Effector memory CD4-positive, alpha-beta T cell (primary cell): ENCODE measurements at places on chromosomes 1 and 21.

DNA sequence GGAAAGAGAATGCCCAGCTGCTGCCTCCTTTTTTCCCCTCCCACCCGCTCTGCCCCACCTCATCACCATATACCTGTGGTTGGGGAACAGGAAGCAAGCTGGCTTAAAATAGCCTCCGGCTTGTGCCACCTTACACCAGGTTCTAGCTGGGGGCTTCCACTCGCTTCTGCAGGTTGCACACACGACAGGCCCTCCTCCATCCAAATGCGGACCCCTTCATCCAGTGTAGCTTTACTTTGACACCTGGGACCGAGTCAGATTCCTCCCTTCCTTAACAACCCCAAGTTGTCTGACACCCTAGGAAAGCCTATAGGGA lies 14.6 kb downstream of the BLACAT1 start:
- peak overlapping the region; percentile 62 for H3K4me3 ChIP-seq
- peak overlapping the region; percentile 57 for H3K27ac ChIP-seq
- H3K4me1 ChIP-seq = peaks cover 17% of the 10 kb centered on the region
- DNase-seq = no peak
- no peaks in the 10 kb centered on the region for H3K36me3 ChIP-seq

DNA sequence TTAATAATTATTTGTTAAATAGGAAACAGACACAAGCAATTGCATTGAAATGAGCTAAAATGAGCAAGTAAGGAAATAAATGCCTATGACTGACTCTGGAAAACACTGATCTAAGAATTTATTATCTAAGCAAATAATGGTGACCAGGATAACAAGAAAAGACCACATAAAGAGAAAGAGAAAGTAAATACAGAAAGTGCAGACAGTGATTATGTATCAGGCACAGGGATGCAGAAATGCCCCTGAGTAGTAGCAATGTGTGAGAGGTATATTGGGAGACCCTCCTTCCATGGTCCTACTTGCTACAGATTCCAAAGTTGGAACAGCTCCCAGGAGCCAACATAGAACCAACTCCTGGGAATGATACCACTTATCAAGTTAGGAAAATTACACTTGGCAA lies 33.3 kb upstream of the MUTYH start:
- H3K36me3 ChIP-seq = no peaks in the 10 kb centered on the region
- no peaks in the 10 kb centered on the region for H3K27me3 ChIP-seq
- no peak for DNase-seq
- no peaks in the 10 kb centered on the region for H3K4me1 ChIP-seq
- H3K4me3 ChIP-seq = no peak overlapping the region

DNA sequence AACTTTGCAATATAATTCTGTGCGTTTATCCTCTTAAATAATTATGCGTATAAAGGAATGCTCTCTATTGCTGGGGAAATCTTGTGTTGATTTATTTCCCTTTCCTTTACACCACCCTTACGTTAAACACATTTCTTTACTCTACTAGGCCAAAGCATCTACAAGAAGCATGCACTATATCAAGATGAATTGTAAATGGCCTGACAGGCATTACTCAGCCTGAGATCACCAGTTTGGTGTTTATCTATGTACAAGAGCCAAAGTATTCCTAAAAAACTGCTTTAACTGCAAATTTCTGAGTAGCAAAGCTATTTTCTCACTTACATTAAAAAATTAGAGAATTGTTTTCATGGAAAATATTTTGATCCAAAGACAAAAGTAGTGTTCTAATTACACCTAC lies 114.8 kb downstream of the TYW3 start:
- H3K27ac ChIP-seq = no peak overlapping the region
- H3K4me3 ChIP-seq = no peak overlapping the region
- H3K27me3 ChIP-seq = no peaks in the 10 kb centered on the region
- H3K36me3 ChIP-seq = no peaks in the 10 kb centered on the region

GRCh38 chr1:89363196-89363595 lies 663 bp upstream of the GBP6 start:
- no peak overlapping the region for H3K27ac ChIP-seq
- DNase-seq = no peak
- H3K4me3 ChIP-seq = no peak overlapping the region
- no peaks in the 10 kb centered on the region for H3K36me3 ChIP-seq
- H3K4me1 ChIP-seq = peaks cover 7% of the 10 kb centered on the region

DNA sequence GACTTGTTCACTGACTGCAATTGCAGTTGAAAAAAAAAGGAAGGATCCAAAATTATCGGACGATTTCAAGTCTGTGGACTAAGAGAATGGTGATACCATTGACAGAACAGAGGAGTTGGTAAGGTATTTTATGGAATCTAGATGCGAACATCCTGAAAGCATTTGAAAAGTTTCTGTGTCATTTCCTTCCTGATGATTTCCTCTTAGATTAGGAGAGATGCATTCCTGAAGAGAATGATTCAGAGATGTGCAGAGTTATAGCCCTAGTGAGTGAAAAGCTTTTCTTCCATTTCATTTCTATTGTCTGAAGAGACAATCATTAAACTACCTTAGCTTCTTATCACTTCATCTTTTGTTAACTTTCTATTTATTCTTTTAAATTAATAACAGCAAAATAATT lies 200.0 kb downstream of the KCNK2 start:
- no peak overlapping the region for H3K27ac ChIP-seq
- H3K36me3 ChIP-seq = no peaks in the 10 kb centered on the region
- H3K4me1 ChIP-seq = no peaks in the 10 kb centered on the region
- no peak overlapping the region for H3K4me3 ChIP-seq

DNA sequence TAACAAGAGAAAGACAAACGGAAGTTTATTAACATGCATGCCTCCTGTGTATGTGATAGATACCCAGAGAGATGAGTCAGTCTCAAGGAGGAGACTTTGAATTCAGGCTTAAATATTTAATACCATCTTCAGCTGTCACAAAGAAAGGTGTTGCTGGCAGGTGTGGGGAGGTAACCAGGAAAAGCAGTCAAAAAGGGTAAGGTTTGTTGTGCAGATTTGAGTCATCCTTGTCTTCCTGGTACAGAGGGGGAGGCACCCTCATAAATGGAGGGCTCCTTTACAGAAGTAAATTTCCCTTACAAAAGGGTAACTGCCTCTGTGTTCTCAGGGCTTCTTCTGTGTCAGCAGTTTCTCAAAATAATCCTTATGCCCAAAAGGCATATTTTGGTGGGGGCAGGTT lies 75.2 kb upstream of the B3GALT5 start:
- H3K4me1 ChIP-seq = no peaks in the 10 kb centered on the region
- no peak overlapping the region for H3K4me3 ChIP-seq
- H3K36me3 ChIP-seq = no peaks in the 10 kb centered on the region
- DNase-seq = no peak
- H3K27ac ChIP-seq = no peak overlapping the region

GRCh38 chr1:2563205-2563604 lies 7.0 kb downstream of the TNFRSF14 start:
- H3K4me3 ChIP-seq = no peak overlapping the region
- H3K27ac ChIP-seq = no peak overlapping the region
- H3K27me3 ChIP-seq = no peaks in the 10 kb centered on the region
- no peak for DNase-seq
- peaks cover 50% of the 10 kb centered on the region for H3K36me3 ChIP-seq

GRCh38 chr1:189851806-189852367 lies 625.8 kb downstream of the BRINP3 start:
- H3K27me3 ChIP-seq = no peaks in the 10 kb centered on the region
- no peaks in the 10 kb centered on the region for H3K4me1 ChIP-seq
- no peaks in the 10 kb centered on the region for H3K36me3 ChIP-seq
- H3K4me3 ChIP-seq = no peak overlapping the region
- no peak for DNase-seq

- H3K4me3 ChIP-seq = no peak overlapping the region
- H3K36me3 ChIP-seq = no peaks in the 10 kb centered on the region
- no peak for DNase-seq
- no peak overlapping the region for H3K27ac ChIP-seq
These were observed 81.8 kb upstream of the HMCN1 start for GRCh38 chr1:185652348-185652747.

GRCh38 chr1:203582568-203582967 lies 44.1 kb upstream of the ATP2B4 start:
- no peak overlapping the region for H3K4me3 ChIP-seq
- DNase-seq = no peak
- H3K4me1 ChIP-seq = no peaks in the 10 kb centered on the region

DNA sequence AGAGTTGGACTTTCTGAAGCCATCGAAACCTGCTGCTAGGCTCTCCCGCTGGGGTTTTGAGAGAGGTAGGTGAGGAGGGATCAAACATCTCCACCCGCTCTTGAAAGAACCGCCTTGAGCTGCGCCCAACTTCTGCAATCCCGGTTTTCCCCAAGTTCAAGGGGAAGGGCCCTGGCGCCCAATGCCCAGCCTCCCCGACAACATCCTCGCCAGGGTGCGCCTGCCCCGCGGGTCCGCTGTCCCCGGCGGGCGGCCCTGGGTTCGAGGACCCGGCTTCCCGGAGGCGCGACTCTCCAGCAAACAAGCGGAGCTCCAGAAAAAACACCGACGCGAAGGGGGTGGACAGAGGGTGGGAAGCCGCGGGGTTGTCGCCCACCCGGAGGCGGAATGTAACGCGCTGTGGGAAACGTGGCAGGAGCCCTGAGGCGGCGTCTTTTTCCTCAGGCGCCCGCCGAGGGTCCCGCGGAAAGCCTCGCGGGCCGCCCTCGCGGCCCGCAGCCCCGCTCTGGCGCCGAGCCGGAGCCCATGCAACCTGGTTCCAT lies 607 bp downstream of the BTG3 start:
- H3K4me3 ChIP-seq = peak overlapping the region; percentile 88
- no peaks in the 10 kb centered on the region for H3K36me3 ChIP-seq
- peak overlapping the region; percentile 74 for H3K27ac ChIP-seq
- peaks cover 6% of the 10 kb centered on the region for H3K4me1 ChIP-seq
- H3K27me3 ChIP-seq = no peaks in the 10 kb centered on the region
- DNase-seq = peak; percentile 5

GRCh38 chr1:118588566-118588965 lies 399.6 kb downstream of the TBX15 start:
- no peak for DNase-seq
- no peaks in the 10 kb centered on the region for H3K27me3 ChIP-seq
- H3K4me1 ChIP-seq = no peaks in the 10 kb centered on the region
- no peaks in the 10 kb centered on the region for H3K36me3 ChIP-seq
- H3K4me3 ChIP-seq = no peak overlapping the region

DNA sequence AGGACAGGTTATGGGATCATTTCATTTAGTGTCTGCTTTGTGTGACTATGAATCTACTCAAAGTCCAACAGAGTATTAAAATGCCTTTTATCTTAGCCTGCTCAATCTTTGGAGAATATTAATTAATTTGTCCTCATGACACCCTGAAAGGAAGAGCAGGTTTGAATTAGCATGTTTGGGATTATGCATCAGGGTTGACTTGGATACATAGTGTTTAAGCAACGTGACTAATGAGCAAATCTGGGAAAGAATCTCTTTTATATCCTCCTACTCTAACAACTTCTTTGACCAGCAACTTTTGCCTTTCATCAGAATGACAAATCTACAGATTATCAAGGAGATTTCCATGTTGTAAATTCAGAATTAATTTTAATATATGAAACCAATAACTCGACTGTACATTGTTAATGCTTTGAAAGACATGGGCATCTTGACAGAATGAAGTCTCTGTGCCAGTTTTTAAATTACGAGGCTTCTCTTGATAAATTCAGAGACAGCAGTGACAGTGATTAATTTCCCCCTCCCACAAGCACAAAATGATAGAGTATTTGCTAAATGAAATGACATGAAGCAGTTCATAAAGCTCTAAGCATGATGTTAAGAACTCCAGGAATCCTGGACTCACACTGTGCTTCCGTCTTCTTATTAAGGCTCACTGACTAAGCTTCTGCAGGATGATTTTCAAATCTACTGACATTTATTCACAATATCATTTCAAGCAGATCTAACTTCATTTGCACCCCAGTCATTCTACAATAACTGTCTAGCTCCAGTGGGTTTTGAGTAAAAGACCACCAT lies 156.5 kb downstream of the PCNX2 start:
- DNase-seq = no peak
- H3K36me3 ChIP-seq = peaks cover 5% of the 10 kb centered on the region
- no peaks in the 10 kb centered on the region for H3K27me3 ChIP-seq

GRCh38 chr1:25043228-25043580 lies 113.1 kb upstream of the RUNX3 start:
- H3K36me3 ChIP-seq = no peaks in the 10 kb centered on the region
- DNase-seq = no peak
- no peak overlapping the region for H3K27ac ChIP-seq
- H3K4me1 ChIP-seq = no peaks in the 10 kb centered on the region
- H3K4me3 ChIP-seq = no peak overlapping the region

DNA sequence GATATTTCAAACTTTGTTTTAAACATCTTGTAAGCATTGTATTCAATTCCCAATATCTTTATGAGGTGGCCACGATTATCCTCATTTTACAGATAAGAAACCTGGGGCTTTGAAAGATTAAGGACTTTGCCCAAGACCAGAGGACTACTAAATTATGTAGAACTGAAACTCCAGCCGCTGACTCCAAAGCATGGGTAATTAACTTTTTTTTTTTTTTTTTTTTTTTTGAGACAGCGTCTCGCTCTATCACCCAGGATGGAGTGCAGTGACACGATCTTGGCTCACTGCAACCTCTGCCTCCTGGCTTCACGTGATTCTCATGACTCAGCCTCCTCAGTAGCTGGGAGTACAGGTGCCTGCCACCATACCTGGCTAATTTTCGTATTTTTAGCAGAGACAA lies 68.7 kb downstream of the ALG14 start:
- H3K36me3 ChIP-seq = no peaks in the 10 kb centered on the region
- H3K27me3 ChIP-seq = no peaks in the 10 kb centered on the region

DNA sequence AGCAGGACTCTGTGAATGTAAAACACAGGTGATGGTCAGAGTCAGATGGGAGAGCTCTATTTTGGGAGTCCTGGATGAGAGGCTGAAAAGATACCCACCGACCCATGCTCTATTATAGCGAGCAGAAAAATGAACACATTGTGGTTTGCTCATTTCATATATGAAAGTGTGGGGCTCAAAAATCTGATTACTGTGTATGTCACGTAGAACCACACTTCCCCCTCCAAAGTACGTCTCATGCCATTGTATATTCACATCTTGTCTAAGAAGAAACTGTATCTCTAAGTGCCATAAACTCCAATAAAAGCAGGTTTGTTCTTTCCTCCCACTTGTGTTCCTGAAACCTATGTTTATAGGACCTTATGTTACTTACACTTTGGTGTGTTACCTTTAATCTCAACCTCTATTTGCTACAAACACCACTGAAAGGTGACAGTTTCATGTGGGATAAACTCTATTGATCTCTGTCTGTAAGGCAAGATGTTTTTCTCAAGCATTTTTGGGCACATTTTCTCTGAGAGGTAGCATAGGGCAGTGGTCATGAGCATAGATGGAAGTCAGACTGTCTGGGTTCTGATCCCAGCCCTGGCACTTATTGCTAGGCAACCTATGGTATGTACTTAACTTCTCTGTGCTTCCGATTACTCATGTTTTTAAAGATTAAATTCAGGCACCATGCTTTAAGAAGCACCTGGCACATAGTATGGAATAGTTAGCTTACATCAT lies 214.4 kb downstream of the ST6GALNAC3 start:
- no peaks in the 10 kb centered on the region for H3K4me1 ChIP-seq
- no peak overlapping the region for H3K27ac ChIP-seq
- no peak for DNase-seq
- no peak overlapping the region for H3K4me3 ChIP-seq
- H3K36me3 ChIP-seq = no peaks in the 10 kb centered on the region
- H3K27me3 ChIP-seq = no peaks in the 10 kb centered on the region
